ENCODE measurements at places on chromosomes 16 and 17.

GRCh38 chr16:82177555-82177954 is 7.5 kb upstream of the MPHOSPH6 start:
- DNase-seq, result no peak

DNA sequence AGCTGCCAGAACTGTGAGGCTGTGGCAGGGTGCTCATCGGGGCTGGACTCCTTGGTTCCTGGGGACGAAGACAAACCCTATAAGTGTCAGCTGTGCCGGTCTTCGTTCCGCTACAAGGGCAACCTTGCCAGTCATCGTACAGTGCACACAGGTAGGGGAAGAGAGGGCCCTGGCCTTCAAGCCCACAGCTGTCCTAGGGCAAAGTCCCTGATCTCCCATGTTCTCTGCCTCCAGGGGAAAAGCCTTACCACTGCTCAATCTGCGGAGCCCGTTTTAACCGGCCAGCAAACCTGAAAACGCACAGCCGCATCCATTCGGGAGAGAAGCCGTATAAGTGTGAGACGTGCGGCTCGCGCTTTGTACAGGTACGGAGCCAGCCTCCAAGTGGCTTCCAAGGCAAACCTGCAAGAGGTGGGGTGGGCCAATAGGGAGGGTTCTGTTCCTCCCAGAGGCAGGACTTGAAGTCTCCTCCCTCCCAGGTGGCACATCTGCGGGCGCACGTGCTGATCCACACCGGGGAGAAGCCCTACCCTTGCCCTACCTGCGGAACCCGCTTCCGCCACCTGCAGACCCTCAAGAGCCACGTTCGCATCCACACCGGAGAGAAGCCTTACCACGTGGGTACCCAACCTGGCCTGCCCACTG is 3.7 kb downstream of the BCL6B start:
- DNase-seq, result no peak

GRCh38 chr17:17635126-17635525 is 43.6 kb upstream of the PEMT start:
- DNase-seq, result no peak

DNA sequence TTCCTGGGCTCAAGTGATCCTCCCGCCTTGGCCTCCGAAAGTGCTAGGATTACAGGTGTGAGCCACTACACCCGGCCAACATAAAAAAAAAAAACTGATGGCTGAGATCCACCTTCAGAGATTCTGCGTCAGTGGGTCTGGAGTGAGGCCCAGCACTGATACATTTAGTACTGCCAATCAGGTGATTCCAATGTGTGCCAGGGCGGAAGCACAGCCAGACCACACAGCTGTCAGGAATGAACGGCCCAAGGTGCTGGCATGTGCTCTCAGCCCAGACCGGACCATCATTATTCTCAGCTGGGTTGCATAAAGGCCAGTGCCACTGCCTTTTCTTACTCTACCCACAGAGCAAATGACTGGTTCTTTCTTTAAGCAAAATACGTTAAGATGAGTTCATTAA is 1.2 kb upstream of the BCO1 start:
- no peak for DNase-seq

DNA sequence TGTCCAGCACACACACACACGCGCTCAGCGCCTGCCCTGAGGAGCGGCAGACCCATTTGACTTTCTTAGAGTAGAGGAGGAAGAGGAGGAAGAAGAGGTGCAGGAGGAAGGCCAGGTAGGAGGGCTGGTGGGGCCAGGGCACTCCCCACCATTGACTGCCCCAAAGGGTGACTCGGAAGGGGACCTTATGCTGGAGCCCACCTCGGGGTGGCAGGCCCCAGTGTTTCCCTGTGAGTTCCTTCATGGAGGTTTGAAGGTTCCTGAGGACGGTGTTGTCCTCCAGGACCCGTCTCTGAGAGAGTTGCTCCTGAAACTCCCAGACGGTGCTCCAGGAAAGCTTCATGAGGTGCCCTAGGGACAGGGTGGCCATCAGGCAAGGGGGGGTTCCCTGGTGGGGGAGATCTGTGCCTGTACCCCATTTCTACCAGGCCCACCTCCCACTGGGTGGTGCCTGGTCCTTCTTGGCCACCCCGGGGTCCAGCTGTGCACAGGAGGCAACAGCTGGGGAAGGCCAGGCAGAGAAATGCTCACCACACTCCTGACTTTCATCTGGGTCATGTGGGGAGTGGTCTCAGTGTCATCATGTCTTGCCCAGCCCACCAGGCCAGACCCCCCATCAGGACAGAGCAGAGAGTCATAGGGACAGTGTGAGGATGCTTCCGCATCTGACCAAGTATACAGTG is 89.5 kb downstream of the TNFRSF13B start:
- DNase-seq, result no peak
